ENCODE measurements at places on chromosomes 6 and 20.

DNA sequence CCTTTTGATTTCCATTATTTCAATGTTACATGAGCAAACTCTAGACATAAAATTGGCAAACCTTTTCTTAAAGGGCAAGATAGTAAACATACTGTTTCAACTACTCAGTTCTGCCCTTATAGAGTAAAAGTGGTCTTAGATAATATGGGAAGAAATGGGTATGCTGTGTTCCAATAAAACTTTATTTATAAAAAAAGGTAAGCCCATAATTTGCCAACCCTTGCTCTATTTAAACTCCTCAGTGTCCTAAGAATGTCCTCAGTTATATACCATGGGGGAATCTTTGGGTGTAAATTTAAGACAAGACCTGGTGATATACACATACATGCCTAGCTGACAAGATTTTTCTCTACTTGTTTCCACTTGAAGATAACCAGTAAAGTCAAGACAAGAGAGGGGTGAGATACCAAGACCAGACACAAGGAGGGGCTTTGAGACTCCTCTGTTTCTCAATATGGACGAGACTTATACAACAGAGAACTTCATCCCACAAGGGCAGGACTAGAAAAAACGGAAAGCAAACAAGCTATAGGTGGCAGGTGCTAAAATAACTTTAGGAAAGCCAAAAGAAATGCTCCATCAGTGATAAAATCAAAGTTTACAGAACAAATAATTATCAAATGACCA is 10.5 kb downstream of the SNX3 start:
- no peak for DNase-seq

GRCh38 chr6:160263196-160263939 is 4.7 kb upstream of the SLC22A2 start:
- DNase-seq: no peak

DNA sequence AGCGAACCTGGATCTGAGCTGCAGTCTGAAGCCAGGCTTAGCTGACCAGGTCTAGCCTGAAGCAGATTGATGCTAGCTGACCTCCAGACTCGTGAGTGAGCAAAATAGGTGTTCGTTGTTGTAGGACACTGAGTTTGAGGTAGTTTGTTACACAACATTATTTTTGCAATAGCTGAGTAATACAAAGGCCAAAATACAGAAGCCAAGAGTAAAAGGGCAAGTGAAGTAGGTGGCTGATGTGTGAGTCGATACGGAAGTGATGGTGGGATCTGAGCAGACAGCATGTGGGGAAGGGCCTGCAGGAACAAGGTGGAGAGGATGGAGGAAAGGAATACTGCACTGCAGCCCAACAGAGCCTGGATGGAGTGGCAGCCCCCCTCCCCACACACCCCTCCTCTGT is 8.5 kb upstream of the SPATS1 start:
- no peak for DNase-seq

DNA sequence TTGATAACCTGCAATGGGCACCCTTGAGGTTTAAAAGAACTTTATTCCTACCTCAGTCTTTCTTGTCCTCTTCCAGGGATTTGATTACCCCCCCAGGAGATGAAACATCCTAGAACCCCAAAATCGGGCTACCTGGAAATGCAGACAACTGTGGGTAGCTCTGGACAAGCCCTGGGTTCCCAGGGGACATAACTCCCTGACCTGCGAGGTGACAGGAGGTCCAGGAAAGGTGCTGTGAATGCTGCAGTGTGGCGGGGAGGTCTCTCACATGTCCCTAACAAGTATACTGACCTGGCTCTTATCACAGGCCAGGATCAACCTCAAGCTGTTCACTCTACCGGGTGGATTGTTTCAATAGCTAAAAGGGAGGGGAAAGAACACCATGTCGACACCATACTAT is 11.6 kb downstream of the JAG1 start:
- DNase-seq: no peak

GRCh38 chr6:151784441-151785214 is 22.9 kb upstream of the ESR1 start:
- no peak for DNase-seq

DNA sequence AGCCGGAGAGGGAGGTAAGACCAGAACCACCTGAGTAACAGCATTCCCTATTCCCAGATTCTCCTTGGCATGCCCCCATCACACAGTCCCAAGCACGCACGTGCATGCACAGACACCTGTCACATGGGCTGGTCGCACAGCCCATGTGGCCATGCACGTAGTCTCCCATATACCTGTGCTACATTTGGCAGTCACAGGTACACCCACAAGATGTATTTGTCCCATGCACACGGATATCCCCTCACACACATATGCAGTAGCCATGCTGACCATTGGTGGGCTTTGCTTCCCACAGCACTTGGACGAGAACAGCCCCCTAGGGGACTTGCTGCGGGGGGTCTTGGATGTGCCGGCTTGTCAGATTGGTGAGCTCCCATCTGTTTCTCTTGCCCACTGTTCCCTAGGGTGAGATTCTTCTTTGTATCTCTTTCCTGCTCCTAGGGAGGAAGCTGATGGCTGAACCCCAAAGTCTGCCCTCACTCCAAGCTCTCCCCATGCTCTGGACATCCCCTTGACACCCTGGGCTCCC is 31.9 kb downstream of the PLCG1 start:
- no peak for DNase-seq
